Adrenal gland (tissue), 19 donors: ENCODE measurements at places on chromosomes 4 and X. TPM values are rescaled to one million over a fixed set of nuclear protein-coding genes. Genes with fewer than 3 reads are reported as not detected.

The ATP1B4 gene
- not detected for polyA plus RNA-seq

The RBMXL3 gene
- polyA plus RNA-seq = not detected

The NAA11 gene
- polyA plus RNA-seq = not detected

- DNase-seq = peak; percentile 72
These were observed 51.5 kb upstream of the TRIM2 start for GRCh38 chr4:153152501-153153338.

GRCh38 chr4:134727696-134728095 is 526.1 kb upstream of the PABPC4L start:
- no peak for DNase-seq

DNA sequence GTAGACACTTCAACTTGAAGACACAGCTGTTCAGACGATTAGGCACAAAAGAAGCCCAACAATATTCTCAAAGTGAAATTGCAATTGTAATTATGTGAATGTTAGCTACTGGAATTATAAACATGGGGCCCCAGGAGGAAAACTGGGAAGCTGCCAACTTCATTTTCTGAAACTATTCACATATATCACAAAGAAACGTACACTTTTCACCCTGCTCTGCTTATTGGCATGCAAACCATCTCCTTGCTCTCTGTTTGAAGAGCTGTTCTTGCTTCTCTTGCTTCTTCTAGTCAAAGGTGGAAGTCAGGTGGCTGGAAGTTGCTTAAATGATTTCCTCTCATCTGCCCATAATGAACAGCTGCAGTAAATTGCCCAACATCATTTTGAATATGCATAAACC is 320.1 kb downstream of the CFAP299 start:
- DNase-seq = no peak
